ENCODE measurements at places on chromosomes 1 and 21.

GRCh38 chr1:219081943-219082925 is 91.4 kb upstream of the LYPLAL1 start:
- no peak for DNase-seq

- no peak for DNase-seq
These were observed 26.3 kb downstream of the LRRC52 start for GRCh38 chr1:165570078-165570477.

DNA sequence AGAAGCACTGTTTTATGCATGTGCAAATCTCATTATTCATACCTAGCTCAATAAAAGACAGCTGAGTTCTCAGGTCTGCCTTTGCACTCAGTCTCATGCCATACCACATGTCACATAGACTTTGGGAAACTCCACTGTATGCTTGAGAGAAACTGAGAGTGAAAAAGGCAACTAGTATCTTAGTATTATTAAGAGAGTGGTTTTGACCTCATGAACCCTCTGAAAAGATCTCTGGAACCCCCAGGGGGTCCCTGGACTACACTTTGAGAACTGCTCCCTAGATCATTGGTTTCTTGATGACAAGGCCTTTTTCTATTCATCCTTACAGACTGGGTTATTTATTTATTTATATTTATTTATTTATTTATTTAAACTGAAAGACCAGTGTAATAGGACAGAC is 3.7 kb upstream of the RHEX start:
- DNase-seq, result no peak

DNA sequence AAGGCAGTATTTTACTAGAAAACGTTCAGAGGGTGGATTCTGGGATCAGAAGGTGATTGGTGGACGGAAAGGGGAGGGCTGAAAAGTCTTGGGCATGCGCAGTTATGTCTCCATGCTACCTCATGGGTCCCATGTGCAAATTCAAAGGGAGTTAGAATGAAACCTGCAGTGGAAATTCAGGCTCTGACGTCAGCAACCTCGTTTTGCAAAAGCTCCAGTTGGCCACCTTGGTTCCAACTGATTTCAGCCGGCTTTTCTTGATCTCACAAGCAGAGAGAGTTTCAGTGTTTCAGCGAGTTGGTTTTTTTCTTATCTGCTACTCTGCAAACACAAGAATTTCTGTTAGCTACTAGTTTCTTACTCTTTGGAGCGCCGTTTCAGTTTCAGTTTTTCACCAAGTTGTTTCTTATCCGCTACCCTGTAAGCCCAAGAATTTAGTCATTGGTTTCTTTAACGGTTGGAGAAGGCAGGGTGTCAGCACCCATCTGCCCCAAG is 69.8 kb upstream of the PGBD5 start:
- DNase-seq, result no peak

- no peak for DNase-seq
These were observed 925.9 kb downstream of the LTN1 start for GRCh38 chr21:28066596-28067387.

All from SHP77 (cell line).